NCI-H524 (cell line): ENCODE measurements at places on chromosomes 7 and 10.

DNA sequence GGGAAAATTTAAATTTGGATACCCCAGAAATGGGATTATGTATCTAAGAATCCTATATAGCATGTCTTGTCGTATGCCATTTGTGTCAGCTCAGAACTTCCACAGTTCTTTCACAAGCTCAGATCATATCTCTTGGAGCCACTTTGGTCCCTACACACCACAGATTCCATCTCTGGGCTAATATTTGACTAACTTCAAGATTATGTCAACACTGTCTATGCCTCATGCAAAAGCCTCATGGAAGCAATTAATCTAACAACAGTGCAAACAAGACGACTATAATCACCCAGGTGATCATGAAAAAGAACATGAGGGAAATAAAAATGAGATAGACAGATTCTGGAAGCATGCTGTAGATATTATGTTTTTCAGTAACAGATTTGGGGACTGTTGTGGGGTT, 189.1 kb downstream of the LRRTM3 start:
- no peak for DNase-seq

GRCh38 chr10:98047009-98047741, 16.8 kb upstream of the CRTAC1 start:
- no peak for DNase-seq

- DNase-seq, result no peak
Measured at GRCh38 chr10:16792675-16793074, 24.5 kb downstream of the RSU1 start.

- peak; percentile 68 for DNase-seq
Measured at GRCh38 chr7:19378345-19378714, 233.1 kb upstream of the FERD3L start.

DNA sequence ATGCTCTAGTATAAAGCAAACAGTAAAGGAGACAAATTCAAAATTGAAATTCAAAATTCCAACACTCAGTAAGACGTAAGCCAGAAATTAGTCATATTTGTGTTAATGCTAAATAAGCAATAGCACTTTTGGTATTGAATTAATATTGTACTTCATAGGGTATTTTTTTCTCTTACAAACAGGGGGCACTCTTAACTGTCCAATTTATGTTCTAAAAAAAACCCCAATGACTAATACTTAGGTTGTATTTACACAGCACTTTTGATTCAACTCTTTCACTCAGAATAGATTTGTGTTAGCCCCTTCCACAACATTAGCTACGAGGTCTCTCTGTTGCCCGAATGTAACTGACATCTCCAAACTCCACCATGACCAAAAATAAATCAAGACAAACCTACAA, 284.9 kb upstream of the COBL start:
- no peak for DNase-seq
